Fibroblast of skin of back (primary cell): ENCODE measurements at places on chromosomes 2 and 18.

GRCh38 chr2:177325554-177325953 is 61.0 kb upstream of the NFE2L2 start:
- DNase-seq = peak; percentile 27

DNA sequence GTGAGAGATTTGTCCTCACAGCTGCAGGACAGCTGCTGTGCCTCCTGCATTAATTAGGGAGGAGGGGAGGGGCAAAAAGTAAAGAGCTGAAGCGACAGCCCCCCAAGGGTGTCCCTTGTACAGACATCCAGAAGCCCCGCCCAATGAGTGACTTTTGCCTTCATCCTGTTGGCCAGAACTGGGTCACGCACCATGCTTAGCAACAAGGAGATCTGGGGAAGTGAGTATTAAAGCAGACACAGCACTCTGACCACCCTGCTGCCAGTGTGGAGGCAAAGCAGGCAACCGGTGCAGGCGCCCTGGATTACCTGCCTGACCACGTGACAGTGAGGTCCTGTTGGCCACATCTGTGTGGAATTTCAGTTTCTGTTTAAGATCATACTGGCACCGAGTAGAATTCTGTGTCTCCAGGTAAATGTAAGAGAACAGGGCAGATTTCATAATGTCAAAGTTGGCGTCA is 21.5 kb upstream of the BIN1 start:
- DNase-seq = no peak

DNA sequence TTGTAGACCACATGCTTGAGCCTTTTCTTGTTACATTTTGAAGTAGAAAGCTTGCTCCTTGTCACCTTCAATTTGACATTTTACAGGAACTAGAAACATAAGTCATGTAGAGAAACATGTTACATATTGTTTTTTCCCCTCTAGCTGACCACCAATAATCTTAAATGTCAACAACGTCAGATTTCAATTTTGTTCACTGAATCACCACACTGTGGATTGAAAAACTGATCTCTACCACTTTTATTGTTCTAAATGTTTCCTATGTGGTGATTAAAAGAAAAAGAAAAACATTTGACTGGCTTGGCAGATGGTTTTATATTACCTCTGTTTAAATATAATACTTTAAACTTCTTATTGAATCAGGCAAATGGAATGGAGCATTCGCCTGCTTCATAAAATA is 87.7 kb downstream of the DSEL start:
- DNase-seq = peak; percentile 89

- DNase-seq = no peak
Measured at GRCh38 chr2:89850881-89851582, 1159.6 kb downstream of the RPIA start.

DNA sequence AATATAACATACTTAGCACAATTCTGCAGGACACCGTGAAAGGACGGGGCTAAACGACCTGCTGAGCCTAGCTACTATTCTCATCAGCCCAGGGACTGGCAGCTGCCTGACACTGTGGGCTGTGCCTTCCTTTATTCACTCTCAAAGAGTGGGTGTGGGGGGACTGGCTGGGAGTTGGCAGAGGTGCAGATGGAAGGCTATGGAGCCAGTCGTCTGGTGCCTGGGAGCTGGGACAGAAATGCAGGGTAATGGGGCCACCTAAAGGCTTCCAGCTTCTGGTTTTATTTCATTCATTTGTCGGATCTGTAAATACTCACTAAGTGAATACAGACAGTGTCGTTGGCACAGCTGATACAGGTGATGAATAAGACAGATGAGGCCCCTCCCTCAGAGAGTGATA is 56.0 kb upstream of the NFU1 start:
- DNase-seq = no peak

DNA sequence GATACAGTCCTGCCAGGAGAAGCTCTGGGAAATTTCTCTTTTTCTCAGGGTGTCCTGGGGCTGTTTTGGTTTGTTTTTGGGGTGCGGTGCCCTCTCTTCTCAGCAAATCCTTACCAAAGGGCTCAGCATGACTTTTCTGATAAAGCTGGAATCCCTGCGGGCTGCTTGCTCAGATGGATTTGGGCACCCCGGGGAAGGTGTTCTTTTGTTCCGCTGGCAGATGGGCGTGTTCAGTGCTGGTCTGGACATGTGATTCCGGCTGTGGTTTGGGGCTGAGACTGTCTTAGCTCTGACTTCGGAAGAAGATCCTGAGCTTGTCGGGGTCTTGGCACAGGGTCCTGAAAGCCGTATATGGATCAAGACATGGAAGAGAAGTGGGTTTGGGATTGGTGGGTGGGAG is 134.2 kb upstream of the SPRED2 start:
- DNase-seq = no peak

GRCh38 chr2:206084439-206084869 is 1.5 kb downstream of the INO80D start:
- peak; percentile 84 for DNase-seq

- peak; percentile 97 for DNase-seq
Measured at GRCh38 chr2:170739048-170739447, 23.9 kb downstream of the SP5 start.

GRCh38 chr2:14480906-14481305 is 151.6 kb upstream of the LRATD1 start:
- no peak for DNase-seq

GRCh38 chr2:208807756-208808155 is 401.2 kb downstream of the PTH2R start:
- DNase-seq = no peak

- DNase-seq = no peak
Measured at GRCh38 chr2:1430491-1430890, 17.2 kb downstream of the TPO start.

- DNase-seq = no peak
Measured at GRCh38 chr2:37325625-37326071, 1.0 kb upstream of the PRKD3 start.

DNA sequence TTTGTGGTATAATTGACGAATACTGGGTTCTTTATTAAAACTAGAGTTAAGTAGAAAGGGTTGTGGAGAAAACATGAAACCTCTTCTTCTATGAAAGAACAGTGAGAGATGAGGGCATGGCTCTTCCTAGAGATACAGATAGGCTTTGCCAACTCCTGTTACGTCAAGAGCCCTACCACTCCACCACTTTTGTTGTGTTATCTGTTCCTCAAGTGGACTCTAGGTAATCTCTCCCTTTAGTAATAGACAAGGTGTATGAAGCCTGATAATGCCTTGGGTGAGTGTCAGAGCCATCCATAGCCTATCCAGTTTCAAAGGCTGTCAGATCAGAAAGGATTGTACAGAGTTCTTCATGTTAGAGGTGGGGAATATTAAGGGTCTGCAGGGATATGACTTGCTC is 176.4 kb downstream of the SETBP1 start:
- DNase-seq = no peak

DNA sequence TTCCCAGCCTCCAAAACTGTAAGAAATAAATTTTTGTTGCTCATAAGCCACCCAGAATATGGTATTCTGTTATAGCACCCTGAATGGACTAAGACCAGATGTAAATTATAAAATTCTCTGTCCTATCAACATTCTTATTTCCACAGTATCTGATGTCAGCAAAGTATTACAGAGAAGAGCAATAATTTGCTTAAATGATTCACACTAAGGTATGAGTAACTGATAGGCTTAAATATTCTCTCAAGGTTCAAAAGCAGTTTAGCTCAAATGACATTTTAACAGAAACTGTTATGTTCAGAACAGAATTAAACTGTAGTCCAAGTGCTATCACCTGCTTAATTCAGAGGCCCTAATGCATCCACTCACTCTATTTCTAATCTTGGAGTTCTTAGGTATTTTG is 12.8 kb downstream of the SESTD1 start:
- no peak for DNase-seq

DNA sequence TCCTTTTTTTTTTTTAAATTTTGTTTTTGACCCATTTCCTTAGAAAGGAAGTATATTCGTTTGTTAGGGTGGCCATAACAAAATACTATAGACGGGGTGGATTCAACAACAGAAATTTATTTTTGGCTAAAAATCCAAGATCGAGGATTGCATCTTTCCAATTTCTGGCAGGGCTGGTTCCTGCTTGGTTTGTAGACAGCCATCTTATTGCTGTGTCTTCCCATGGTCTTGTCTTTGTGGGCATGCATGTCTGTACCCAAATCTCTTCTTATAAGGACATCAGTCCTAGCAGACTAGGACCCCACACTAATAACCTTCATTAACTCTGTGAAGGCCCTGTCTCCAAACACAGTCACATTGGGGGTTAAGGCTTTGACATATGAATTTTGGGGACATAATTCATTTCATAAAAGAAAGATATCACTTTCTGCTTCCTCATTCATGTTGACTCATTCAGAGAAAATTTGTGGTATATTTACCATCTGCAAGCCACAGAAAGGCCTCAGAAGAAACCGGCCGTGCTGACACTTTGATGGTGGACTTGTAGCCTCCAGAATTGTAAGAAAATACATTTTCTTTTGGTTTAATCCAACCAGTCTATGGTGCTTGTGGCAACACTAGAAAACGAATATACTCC is 262.1 kb downstream of the LPIN1 start:
- peak; percentile 83 for DNase-seq

DNA sequence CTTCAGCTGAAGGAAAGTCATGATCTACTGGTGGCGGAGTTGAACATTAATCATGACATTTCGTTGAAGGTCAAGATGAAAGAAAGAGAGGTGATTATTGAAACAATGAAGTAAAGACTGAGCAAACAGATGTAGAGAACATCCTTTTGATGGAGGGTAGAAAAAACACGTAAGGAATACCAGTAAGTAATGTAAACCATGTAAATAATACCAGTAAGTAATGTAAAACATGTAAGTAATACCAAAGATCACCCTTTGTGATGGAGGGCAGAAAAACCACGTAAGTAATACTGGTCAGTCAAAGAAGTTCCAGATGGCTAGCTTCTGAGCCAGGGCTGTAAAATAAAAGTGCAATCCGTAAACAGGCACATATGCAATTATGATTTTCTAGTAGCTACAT is 1387.7 kb downstream of the SUCLG1 start:
- no peak for DNase-seq

DNA sequence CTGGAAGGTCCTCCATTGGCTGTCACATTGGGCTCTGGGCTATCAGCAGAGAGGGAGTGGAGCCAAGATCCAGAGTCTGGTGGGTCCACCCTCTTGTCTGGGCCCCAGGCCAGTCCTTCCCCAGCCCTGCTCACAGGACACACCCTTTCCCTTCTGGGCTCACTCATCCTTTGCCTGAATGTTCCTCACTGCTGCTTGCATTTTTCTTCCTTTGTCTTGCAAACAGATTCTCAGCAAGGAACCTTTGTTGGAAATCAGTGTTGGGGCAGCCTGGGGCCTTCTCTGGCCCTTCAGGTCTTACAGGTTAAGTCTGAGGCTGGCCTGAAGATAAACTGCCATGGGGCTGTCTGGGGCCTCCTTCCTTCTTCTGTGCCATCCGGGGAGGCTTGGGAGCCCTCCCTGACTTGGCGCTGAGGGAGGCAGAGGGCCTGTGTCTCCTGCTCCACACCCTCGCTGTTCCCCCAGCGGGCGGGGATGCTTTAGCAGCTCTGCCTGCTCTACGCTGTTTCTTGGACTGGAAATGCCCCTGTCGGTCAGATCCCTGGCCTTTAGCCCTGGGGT is 11.5 kb upstream of the CELF4 start:
- no peak for DNase-seq

- no peak for DNase-seq
Measured at GRCh38 chr2:237042101-237042500, 43.6 kb upstream of the COPS8 start.

- no peak for DNase-seq
Measured at GRCh38 chr18:4586731-4587130, 131.6 kb upstream of the DLGAP1 start.

DNA sequence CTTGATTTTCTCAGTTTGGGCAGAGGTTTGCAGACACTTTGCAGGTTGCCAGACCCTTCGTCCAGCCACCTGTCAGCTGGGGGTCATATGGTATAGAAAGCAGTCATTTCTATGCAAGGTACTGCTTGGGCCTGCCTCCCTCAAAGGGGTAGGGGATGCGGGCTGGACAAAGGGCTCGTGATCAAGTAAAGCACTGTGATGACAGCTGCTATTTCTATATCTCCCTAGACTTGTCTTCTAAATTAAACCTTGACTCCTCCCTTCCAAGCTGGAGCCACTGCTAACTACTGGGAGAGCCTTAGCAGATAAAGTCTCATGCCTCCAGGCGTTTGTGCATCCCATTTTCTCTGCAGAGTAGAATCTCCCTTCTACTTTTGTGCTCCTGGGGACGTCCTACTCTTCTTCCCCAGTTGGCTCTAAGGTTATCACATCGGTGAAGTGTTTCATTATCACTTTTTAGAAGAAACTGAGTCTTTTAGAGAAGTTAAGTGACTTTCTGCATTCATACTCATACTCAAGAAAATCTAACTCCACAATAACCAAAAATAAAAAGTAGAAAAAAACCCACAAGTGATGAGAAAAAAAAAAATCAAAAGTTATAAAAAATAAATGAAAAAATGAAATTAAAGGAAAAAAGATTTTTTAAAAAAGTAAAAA is 710 bp upstream of the XRCC5 start:
- DNase-seq = no peak

- DNase-seq = no peak
Measured at GRCh38 chr2:155176345-155176744, 477.9 kb downstream of the KCNJ3 start.

- no peak for DNase-seq
Measured at GRCh38 chr18:36471393-36471792, 173.9 kb downstream of the FHOD3 start.

DNA sequence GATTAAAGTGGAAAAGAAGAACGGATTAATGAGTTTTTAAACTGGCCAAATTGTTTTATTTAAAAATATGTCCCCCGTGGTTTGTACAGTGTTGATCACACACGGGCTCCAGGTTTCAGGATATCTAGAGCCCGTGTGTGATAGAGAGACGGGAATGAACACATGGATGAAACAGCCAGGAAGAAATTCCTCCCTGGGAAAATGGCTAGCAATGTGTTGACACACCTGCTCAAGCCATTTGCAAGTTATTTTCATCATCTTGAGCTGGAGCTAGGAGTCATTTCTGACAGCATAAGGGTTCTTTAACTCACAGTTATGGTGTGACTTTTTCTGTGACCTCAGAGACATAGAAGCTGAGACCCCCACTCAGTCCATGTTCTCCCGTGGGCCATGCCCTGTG is 81.6 kb downstream of the LRRFIP1 start:
- no peak for DNase-seq

DNA sequence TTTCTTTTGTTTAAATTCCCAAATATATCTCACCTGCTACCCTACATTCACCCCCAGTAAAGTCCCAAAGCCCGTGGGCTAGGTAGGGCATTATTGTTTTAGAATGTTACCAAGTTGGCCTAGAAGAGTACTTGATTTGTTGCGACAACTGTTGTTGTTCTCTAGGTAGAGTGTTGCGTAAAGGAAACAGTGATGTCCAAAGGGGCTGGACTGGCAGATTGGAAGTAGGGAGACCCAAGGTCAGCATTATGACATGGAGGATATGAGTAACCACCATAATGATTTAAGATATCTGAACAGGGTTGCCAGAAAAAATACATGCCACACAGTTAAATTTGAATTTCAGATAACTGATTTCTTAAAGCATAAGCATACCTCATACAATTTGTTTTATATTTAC is 39.2 kb downstream of the SCN1A start:
- no peak for DNase-seq

- DNase-seq = no peak
Measured at GRCh38 chr18:36655074-36655473, 173.7 kb downstream of the TPGS2 start.
